RPMI7951 (cell line): ENCODE measurements at places on chromosomes 7 and 10. TPM values are rescaled to one million over a fixed set of nuclear protein-coding genes. Genes with fewer than 3 reads are reported as not detected.

The TNS3 gene
- 147 and 149 TPM in 2 replicates for total RNA-seq

The NPY4R2 gene
- 0.10 TPM in 1 of 2 replicates, not detected in the other for total RNA-seq

The PPP1R17 gene
- total RNA-seq, result not detected in 2 replicates

The HMX2 gene
- 0.10 TPM in 1 of 2 replicates, not detected in the other for total RNA-seq

The PKD2L1 gene
- total RNA-seq, result not detected in 2 replicates

The OR2A42 gene
- 0.12 TPM in 1 of 2 replicates, not detected in the other for total RNA-seq

The ABCB4 gene
- total RNA-seq, result 0.60 and 0.68 TPM in 2 replicates

DNA sequence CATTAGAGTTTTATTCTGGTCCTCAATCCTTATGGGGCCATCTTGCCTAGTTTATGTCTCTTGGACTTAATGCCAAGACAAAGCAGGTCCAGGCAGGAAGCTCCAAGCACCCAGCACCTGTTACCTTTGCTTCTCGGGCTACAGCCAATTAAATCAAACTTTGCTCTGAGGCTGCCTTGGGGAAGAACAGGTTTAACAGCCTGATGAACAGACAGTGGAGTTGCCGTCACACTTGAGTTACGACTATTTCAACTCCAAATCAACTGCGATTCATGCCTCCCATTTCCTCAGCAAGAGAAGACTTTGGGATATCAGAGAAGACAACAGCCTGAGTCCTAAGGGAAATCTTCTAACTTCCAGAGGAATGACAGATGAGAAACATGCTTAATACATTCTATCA, 62.2 kb downstream of the XPNPEP1 start:
- no peak for DNase-seq

DNA sequence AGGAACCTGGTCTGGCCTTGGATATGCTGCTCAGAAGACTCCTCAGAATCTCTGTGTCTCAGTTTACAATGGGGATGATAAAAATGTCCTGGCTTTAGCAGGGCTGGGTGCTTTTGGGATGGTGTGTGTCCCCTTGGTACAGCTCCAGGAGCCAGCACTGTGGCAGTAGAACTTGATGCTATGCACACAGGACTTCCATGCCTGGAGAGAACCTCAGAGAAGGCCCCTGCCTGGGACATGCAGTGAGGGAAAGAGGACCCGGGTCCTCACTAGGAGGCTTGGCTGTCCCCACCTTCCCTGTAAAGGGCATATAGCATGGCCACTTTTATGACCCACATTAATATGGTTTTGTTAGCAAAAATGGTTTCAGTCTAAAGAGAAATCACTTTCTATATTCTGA, 100.5 kb downstream of the GLRX3 start:
- no peak for DNase-seq

GRCh38 chr7:19465861-19466260, 243.0 kb downstream of the POLR1F start:
- DNase-seq, result no peak

GRCh38 chr10:86899670-86900276, 57.6 kb downstream of the MMRN2 start:
- DNase-seq, result peak; percentile 46

DNA sequence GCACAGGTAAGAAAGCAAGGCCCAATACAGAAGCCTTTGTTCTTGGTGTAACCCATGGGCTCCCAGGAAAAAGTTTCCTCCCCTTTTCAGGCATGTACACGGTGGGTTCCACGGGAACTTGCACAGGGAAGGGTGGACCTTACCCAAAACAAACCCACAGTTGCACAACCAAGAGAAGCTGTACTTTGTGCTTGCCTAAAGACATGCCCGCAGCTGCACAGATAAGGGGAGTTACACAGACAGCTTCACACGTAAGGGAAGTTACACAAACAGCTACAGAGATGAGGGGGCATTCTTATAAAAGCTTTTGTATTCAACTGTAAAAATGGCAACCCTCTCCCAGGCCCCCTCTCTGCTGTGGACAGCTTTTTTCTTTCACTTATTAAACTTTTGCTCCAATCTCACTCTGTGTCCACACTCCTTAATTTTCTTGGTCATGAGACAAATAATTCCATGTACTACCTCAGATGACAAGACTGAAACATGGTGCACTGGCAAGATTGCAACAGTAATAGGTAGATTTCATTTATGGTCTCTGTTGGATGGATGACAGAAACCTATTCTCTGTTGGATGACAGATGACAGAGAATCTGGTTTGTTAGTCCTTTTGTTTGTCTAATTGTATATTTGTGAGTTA, 72.9 kb downstream of the ATE1 start:
- DNase-seq, result no peak

DNA sequence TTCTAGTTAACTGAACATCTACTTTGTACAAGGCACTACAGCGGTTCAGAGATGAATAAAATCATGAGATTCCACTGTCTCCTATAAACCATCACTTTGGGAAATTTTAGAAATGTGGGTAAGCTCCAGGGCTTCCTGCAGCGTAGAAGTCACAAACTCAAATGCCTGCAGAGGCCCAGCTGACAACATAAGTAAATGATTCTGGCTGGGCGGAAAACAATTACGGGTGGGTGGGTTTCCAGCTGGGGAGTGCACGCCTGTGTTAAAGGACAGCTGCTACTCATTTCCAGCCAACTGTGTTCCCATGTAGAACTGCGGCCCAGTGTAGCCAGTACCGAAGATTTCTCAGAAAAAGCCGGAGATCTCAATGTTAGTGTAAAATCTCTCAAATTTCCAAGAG, 69.5 kb upstream of the ATRNL1 start:
- DNase-seq, result no peak

DNA sequence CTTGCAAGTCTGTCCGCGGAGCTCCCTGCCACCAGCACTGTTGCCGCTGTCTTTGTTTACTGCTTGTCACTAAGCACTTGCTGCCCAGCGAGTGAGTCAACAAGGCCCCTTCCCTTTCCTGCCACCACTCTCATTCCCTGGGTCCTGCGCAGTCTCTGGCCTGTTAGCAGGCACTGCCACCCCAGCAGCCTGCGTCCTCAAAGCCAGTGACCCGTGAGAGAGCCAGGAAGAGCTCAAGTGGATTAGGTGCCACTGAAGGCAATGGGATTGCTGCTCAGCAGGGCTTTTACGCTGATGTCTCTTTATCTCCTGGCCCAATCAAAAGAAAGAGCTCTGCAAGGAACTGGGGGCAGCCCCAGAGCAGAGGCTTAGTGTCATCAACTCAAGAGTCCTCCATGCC, at the start of gene FRMPD2:
TSS of gene FRMPD2 (minus strand) at position 61 of the 400 bp plus-strand sequence. CDS start 129 bp downstream, outside the sequence.
- no peak for DNase-seq

DNA sequence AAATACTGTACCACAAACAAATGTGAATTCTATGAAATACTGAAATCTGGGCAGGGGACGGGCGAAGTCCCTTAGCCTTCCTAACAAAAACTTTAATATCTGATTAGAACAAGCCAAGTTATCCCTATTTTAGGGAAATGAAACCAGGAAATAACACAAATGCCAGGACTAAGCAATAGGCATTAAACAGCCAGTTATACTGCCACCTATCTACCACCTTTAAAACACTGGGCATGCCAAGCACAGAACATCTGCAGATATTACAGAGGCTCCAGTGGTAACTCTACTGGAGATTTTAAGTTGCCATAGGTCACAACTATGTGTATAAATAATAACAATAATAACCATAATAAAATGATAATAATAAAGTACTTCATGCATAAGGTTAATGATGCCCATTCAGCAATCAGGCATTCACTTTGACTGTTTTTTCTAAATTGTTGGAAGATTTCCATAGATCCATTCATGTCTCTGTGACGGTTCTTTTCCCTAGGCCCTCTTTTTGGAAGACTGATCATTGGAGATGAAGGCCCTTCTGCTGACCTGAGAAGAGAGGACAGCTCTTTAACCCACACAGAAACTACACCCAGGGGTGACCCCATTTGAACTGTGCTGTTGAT, 195.7 kb downstream of the CACNA2D1 start:
- DNase-seq, result peak; percentile 19

DNA sequence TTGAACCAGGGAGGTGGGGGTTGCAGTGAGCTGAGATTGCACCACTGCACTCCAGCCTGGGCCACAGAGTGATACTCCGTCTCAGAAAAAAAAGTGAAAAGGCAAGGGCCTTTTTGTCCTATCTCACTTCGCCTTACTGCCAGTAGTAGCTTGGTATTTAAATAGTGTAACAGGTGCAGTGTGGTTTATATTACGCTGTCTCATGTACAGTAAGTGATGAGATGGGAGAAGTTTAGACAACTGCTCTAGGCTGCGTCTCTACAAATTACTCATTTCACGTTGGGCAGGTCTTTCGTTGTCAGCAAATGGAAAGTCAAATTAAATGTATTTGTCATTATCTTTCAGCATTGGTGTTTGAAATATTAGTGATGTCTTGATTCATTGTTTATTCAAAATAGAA, 15.5 kb upstream of the PFKFB3 start:
- DNase-seq, result no peak

GRCh38 chr10:71203716-71204115, 8.7 kb upstream of the UNC5B start:
- DNase-seq, result no peak
